Anterior cingulate cortex (tissue), 58 donors: ENCODE measurements at places on chromosomes 5 and 9.

DNA sequence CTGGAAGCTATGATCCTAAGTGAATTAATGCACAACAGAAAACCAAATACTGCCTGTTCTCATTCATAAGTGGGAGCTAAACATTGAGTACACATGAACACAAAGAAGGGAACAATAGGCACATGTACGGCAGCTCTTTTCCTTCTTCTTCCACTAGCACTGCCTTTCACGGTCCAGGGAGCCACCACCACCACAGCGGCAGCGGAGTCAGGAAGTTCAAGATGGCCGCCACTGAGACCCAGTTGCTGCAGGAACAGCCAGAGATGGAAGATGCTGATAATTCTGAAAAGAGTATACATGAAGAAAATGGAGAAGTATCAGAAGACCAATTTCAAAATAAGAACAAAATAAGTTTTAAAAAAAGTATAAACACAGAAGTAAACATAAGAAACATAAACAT is 39.5 kb upstream of the TNFSF15 start:
- DNase-seq = no peak

GRCh38 chr5:153544706-153545105 is 54.2 kb downstream of the GRIA1 start:
- DNase-seq = no peak

GRCh38 chr9:87564791-87565241 is 67.1 kb downstream of the DAPK1 start:
- DNase-seq = no peak

- DNase-seq = no peak
Measured at GRCh38 chr9:18061332-18061731, 412.6 kb upstream of the ADAMTSL1 start.

DNA sequence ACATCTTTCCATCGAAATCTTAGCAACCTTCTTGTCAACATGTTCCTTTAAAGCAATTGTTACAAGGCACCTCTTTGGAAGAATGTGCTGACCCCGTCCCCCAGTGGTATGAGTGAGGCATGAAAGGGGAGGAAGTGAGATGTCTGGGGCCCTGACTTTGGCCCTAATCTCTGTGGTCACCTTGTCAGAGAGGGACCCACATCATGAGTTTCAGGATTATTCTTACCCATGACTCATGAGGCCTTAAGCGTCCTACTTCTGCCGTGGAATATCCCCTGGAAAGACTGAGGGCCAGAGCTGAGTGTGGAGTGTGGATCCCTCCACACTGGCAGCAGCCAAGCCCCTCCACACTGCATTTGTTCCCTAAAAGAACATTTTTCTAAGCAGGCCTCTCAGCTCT is 81.2 kb downstream of the FSTL4 start:
- DNase-seq = no peak

GRCh38 chr5:8765886-8766285 is 780.0 kb downstream of the SEMA5A start:
- no peak for DNase-seq

DNA sequence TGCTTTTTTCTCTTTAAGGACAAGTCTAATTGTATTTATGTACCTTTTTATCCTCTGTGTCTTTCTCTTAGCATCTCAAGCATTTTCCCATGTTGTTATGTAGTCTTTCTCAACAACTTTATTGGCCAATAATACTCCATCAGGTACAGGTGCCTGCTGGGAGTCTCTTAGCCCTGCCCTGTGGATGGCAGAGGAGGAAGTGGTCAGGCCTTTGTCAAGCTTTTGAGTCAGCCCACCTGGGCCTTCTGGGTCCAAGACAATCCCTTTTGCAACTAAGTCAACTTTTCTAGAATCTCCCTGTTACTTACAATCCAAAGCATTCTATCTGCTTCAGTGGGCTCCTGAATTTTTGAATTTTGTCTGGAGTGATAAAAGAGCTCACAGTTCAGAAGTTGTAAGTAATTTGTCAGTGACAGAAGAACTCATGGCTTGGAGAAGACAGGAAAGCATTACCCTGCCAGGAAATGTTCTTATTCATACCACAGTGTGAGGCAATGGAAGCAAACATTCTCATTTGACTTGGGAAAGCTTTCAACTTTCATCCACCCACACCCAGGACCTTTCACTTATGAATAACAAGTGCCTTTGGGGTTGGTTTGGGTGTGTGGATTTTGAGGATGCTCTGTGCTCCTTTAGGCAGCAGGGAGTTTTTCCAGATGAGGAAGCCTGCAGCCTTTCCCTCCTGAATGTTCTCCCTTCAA is 200.0 kb upstream of the S1PR3 start:
- no peak for DNase-seq

GRCh38 chr5:76625087-76625815 is 2.0 kb upstream of the F2RL2 start:
- no peak for DNase-seq

DNA sequence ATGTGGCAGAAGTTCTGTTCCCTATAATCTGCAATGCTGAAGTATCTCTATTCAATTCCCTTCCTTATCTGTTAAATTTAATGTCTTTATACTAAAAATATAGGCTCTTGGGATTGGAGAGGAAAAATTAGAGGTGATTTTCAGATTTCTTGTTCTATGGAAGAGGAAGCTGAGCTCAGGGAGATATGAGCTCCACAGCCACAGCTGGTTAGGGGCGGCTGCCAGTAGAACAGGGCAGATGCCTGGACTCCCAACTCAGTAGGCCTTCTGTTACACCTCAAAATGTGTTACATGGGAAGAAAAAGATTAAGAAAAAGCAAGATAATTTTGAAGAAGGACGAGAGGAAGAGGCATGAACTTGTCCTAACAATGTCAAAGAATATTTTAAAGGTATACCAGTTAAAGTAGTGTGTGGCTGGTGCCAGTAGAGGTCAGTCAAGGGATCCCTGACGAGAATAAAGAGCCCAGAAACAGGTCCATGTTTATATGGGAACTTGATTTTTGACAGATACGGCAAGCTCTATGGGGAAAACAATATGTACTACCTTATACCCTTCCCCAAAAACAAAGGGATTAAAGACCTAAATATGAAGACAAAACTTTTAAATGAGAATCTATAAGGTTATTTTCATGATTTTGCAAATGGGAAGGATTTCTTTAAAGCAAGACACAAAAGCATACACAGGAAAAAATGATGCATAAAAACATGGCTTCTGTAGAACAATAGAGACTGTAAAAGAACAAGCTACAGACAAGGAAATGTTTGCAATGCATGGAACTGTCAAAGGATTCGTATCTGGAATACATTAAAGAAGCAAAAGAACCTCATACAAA is 28.7 kb downstream of the DNAJC21 start:
- no peak for DNase-seq

GRCh38 chr9:111020594-111020993 is 17.7 kb downstream of the LPAR1 start:
- DNase-seq = no peak

- no peak for DNase-seq
Measured at GRCh38 chr9:99411068-99411467, 189.0 kb downstream of the SEC61B start.

GRCh38 chr5:74179701-74180100 is 460.8 kb downstream of the ENC1 start:
- DNase-seq = no peak

DNA sequence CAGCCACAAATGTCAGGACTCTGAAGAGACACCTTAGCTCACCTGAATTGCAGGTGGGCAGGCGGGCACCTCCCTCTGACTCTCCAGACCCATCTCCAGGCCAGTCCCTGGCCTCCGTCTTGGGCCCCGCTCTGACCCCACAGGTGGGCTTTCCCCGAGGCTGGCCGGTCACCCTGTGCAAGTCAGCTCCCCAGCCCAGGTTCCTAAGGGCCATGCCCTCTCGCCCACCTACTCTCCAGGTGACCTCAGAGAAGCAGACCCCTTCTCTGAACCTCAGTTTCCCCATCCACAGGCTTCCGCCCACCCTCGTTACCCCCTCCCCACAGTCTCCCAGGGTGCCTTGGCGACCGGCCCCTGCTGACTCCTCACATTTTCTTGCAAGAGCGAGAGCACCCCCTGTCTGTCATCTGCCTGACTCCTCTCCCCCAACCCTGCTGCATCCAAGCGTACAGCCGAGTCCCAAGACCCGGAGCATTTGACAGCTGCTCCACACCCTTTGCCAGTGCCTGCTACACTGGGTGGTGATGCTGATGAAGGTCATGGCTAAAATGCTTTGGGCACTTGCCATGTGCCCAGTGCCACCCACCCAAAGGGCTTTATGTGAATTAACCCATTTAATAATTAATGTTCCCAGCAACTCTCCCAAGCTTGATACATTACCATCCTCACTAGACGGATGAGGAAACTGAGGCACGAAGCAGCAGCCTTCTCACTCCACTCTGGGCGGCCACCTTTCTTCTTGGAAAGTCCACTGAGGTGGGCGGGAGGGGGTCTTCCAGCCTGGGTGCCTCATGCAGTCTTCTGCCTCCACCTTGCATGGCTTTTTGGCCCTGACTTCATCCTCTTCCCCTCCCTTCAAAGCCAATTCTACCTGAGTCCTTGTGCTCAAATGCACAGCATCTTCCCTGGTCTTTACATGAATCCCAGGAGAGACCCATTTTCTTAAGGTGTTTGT is 51.1 kb upstream of the ORM1 start:
- DNase-seq = no peak

DNA sequence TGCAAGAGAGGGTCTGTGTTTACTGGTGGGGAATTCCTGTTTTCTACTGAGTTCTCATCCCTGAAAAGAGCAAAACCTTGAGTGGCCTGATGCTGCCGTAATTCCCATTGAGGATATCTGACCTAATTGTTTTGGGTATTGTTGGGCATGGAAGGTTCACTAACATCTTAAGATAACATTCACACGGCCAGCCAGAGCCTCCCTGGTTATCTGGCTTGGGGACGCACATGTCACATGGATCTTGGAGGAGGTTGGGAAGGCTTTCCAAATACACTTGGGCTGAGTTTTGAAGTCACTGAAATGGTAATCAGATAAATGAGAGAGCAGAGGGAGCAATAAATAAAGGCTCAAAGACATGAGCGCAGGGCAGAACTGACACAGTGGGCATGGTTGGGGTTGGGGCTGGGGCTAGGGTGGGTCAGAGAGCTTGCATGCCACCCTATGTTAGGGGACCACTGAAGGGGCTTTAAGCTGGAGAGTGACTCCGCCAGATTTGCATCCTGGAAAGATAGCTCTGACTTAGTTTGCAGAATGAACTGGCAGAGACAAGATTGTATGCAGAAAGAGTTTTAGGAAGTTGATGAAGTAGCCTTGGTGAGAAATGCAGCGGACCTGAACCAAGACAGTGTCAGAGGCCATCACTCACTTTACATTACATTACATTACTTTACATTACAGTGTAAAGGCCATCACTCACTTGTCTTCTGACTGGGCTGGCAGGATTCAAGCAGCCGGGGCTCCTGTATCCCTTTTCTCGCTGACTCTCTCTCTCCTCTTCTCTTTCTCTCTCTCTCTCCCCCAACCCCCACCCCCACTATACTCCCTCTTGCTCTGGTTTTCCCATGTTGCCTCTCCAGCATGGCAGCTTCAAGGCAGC is 24.2 kb downstream of the SLC1A1 start:
- DNase-seq = no peak

DNA sequence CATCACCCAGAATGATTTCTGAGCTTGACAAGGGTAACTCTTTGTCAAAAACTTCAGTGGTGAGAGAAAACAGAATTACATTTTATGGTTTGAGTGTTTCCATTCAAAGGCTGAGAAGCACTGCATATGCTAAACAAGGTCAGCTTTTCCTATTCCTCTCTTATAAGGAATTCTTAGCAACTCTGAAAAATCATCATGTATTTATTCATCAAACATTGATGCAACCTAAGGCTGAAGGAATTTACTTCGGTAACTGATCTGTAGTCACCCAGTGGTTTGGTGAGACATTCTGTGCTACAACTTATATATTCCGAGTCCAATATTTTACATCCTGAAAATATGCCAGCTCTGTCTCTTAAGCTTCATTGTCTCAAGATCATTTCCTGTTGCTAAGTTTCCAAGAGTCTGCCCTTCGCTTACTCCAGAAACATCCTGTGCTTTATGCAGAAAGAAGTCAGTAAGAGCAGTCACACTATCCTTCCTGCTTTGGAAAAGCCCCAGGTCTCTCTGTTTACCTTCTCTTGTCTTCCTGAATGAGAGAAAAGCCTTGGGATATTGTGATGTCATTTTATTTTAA is 176.6 kb upstream of the TBCA start:
- no peak for DNase-seq

DNA sequence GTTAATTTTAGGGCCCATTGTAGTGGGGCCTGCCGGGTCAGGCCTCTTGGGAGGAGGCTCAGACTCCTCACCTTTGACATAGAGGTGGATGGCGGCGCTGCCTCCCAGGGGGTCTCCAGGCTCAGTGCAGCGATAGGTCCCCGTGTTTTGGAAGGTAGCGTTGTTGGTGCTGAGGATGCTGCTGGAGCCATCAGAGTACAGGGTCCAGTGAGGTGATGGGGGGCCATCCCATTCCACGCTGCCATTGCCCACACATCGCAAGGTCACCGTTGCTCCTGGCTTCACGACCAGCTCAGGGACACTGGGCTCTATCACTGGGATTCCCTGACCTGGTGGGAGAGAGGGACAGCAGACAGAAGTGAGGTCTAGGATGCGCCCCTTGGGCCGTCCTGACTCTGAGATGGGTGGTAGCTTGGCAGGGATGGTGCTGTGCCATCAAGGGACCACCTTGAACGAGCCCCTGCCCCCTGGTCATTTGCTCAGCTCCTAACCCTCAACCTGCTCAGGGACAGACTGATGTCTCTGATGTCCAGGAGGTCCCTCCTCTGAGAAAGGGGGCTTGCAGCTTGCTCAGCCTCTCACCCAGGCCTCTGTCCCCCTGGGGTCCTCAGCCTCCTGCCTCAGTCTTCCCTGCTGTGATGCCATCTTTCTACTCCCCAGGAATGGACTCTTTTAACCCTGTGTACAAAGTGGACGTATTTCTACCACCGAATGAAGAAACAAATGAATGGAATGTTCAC is 5.5 kb downstream of the CSF1R start:
- DNase-seq = no peak

- no peak for DNase-seq
Measured at GRCh38 chr5:17452936-17453335, 45.1 kb upstream of the TAF11L2 start.

- no peak for DNase-seq
Measured at GRCh38 chr5:133873449-133873848, 95.0 kb downstream of the C5orf15 start.

DNA sequence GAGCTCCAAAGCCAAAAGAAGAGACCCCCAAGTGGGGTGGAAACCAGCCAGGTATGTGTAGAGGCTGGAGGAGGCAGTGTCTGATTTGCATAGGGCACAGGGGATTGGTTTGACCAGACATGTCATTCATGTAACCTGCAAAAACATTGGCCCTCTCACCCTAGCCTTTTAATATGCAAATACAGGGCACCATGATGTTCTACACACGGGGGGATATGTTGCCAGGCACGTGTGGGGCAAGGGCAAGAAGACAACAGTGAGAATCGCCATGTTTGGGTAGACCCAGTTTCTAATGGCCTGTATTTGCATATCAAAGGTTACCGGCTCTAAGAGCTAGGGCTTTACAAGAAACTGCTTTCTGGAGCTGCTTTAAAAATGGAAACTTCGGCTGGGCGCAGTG is 208.9 kb downstream of the GOLPH3 start:
- DNase-seq = no peak

- DNase-seq = no peak
Measured at GRCh38 chr5:135262364-135262763, 136.7 kb downstream of the MACROH2A1 start.
